ENCODE measurements at places on chromosomes 12 and 14.
A peak's percentile ranks its signal among the peaks of the same experiment; 100 is the strongest.

DNA sequence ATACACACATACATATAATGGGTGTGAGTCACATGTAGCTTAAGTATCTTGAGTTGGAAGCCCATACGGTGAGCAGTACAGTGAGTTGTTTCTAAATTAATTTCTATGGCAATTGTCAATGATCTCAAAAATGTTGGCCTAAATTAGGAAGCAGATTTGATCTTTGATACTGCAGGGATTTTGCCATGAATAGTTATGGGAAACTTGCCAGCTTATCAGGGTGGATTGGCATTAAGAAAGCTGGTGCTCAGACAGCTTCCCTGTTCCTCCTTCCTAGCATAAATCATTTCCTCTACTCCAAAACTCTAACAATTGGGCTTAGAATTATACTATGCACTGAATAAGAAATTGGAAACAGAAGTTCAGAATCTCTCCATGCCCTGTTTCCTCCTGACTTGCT, 150.9 kb upstream of the FRMD6 start:
- DNase-seq = no peak

DNA sequence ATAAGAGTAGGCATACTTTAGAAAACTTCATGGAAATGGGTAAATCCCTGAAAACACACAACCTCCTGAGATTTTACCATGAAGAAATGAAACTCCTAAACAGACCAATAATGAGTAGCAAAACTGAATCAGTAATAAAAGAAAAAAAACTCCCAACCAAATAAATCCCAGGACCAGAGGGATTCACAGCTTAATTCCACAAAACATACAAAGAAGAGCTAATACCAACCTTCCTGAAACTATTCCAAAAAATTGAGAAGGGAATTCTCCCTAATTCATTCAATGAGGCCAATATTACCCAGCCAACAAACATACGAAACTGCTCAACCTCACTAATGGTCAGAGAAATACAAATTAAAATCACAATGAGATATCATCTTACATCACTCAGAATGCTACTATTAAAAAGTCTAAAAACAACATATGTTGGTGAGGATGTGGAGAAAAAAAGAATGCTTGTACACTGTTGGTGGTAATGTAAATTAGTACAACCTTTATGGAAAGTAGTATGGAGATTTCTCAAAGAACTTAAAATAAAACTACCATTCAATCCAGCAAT, 97.3 kb upstream of the ST8SIA1 start:
- DNase-seq = no peak

GRCh38 chr12:3185260-3185870, 108.2 kb downstream of the TSPAN9 start:
- no peak for DNase-seq

DNA sequence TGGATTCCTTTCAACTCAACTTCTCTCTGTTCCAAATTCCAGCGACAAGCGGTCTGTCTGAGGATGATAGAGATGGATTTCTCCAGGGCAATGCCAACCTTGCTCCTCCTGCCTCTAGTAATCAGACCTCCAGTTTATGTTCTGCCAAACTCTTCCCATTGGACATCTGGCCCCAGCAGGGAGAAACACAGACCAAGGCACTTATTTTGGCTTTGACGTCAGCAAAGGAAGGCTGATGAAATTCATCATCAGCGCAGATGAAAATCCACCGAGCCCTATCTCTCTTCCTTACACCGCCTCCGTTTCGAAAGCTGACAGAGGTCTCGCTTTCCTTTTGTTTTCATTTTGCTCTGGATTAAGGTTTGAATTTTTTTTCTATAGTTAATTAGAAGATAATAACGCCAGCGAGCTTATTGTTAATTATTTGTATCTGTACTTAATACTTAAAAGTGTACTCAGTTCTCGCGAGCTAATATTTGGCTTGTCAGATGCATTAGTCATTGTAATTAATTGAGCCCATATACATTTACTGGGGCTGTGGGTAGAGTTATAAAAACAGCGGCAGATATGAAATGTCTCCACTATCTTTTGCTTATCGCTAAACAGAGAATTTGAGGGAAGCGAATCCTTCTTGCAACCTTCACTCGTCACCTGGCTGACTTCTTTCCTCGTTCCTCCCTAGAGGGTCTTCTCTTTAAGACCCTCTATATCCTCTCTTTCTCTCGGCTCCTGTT, 35.9 kb upstream of the MED13L start:
- DNase-seq = no peak

- no peak for DNase-seq
Observed at GRCh38 chr14:61064210-61064609, 83.2 kb downstream of the SLC38A6 start.

DNA sequence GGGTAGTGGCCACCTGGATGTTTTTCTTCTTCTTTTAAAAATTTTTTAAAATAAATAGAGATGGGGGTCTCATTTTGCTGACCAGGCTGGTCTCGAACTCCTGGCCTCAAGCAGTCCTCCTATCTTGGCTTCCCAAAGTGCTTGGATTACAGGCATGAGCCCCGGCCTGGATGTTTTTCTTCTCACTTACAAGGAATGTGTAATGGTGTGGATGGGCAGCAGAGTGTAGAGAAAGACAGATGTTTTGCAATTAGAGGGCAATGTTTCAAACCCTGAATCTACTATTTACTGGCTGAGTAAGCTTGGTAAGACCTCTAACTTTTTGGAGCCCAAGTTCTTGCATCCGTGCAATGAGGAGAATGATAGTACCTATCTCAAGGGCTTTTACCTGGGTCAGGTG, 48.1 kb downstream of the ADCK1 start:
- DNase-seq = no peak

DNA sequence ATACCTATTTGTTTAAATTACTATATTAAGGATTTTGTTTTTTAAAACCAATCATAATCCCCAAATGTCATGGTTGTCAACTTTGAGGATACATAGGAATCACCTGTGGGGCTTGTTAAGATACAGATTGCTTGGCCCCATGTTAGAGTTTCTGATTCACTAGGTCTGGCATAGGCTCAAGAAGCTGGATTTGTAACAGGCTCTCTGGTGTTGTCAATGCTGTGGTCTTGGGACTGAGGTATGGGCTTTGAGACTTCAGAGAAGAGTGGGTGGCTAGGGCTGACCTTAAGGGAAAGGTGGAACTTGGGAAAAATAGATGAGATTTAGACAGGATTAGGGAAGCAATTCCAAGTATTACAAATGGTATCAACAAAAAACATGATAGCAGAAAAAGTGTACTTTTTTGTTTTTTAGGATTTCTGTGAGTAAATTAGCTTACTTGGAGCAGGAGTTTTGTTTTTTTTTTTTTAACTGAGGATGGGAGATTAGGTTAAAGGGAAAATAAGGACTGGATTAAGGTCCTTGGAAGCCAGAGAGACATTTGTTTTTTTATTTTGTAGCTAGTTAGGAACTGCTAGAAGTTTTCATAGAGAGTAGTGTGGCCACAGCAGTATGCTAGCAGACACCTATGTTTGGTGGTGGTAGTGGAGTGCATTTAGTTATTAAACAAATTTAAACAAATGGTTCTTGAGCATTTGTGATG, 88.6 kb downstream of the RAD51B start:
- DNase-seq = no peak

GRCh38 chr12:16112612-16113560, 164.6 kb downstream of the SLC15A5 start:
- no peak for DNase-seq

GRCh38 chr12:122072031-122072970, 6.3 kb upstream of the MLXIP start:
- no peak for DNase-seq

DNA sequence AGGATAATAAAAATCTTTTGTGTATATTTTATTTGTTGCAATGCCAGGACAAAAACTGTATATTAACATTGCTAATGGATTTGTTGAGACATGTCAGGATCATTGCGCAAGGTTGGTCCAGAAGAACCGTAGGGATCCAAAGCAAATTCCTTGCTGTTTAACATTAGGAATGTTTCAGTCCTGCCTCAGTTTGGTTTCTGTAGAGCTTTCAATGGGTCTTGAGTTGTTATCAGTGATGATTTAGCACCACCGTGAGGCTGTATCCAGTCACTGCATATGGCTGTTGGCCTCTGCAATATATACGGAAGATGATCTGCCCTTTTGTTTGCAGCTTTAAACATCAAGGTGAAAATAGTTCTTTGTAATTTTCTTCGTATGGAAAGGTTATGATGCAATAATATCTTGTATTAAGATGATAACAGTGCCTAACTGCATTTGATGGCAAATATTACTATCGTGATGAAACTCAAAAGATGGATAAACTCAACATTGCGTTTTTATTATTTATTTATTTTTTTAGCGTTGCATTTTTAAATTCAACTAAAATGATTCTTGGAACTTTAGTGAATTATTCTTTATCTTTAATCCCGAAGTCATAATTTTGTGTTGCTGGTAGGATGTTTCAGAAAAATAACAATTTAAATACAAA, 231.2 kb downstream of the AKAP6 start:
- DNase-seq = peak; percentile 43

- DNase-seq = no peak
Observed at GRCh38 chr12:103387385-103387784, 108.4 kb downstream of the C12orf42 start.

- DNase-seq = no peak
Observed at GRCh38 chr12:93622485-93622884, 50.0 kb downstream of the SOCS2 start.

GRCh38 chr14:70045844-70046535, 142.8 kb downstream of the SLC8A3 start:
- peak; percentile 6 for DNase-seq

- DNase-seq = no peak
Observed at GRCh38 chr14:32702562-32702961, 236.1 kb upstream of the NPAS3 start.

DNA sequence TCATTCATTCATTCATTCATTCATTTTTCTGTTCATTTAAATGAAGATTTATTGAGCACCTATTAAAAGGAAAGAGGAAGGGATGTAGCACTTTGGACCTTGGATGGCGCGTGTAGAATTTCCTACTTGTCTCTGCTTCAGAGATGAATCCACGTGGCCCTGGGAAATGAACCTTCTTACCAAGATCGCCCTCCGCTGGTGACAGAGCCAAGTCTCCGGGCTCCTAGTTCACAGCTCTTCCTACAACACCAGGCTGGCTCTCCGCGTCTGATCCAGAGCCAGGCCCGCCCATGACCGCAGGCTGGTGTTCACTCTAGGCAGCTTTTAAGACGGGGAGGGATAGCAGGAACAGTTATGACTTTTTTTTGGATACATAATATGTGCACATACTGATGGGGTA, 70.9 kb upstream of the PIWIL1 start:
- no peak for DNase-seq

DNA sequence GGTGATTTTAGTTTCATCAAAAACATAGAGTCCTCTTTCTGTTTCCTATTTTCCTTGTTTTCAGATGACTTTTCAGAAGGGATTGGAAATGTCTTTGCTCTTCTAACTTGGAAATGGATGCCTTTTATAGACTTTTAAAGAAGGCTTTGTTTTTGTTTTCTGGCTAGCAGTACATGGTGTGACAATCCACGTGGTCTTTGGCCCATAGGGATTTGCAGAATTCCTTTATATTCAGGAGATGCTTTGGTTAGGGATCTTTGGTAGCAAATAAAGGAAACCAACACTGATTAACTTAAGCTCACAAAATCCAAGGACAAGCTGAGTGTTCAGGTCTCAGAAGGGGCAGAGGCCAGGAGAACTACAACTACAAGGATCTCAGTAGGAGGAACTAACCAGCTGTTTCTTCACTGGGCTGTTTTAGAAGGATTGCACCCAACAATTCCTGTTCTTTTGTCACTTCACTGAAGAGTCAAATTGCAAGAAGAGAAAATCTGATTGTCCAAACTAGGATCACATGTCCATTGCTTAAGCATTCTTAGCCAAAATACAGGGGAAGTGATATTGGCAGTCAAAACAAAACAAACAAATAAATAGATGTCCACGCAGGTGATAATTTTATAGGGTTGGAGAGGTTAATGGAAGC, 58.6 kb upstream of the MANSC4 start:
- peak; percentile 20 for DNase-seq

- DNase-seq = no peak
Observed at GRCh38 chr14:68932686-68933085, 46.4 kb downstream of the ACTN1 start.

- peak; percentile 19 for DNase-seq
Observed at GRCh38 chr12:54723379-54724256, 75.5 kb upstream of the DCD start.

GRCh38 chr12:130242506-130242905, 80.2 kb downstream of the FZD10 start:
- no peak for DNase-seq
